Calu3 (cell line): ENCODE measurements at places on chromosomes 4 and X. TPM values are rescaled to one million over a fixed set of nuclear protein-coding genes. Genes with fewer than 3 reads are reported as not detected.

Gene DNAAF6
- total RNA-seq, result not detected in 2 replicates

Gene PPEF2
- total RNA-seq, result not detected in 2 replicates

Gene HTR2C
- not detected in 2 replicates for total RNA-seq

Gene GIMD1
- total RNA-seq, result not detected in 2 replicates

Gene DYNLT3
- total RNA-seq, result 28.0 and 31.3 TPM in 2 replicates

Gene MAP9
- 9.4 and 10.3 TPM in 2 replicates for total RNA-seq

Gene MTNR1A
- total RNA-seq, result 1.6 and 2.9 TPM in 2 replicates

Gene COL4A6
- total RNA-seq, result 0.15 and 0.31 TPM in 2 replicates

Gene MAGEE2
- total RNA-seq, result not detected in 2 replicates

Gene G6PD
- 180 and 229 TPM in 2 replicates for total RNA-seq

Gene OTUD4
- 31.7 and 32.7 TPM in 2 replicates for total RNA-seq

Gene AKAP14
- total RNA-seq, result not detected in 2 replicates

Gene TMEM47
- total RNA-seq, result 80.9 and 99.6 TPM in 2 replicates

Gene DOCK11
- total RNA-seq, result 1.4 and 1.9 TPM in 2 replicates

Gene EPGN
- total RNA-seq, result 0.40 and 0.51 TPM in 2 replicates

Gene XAGE2
- total RNA-seq, result not detected in 2 replicates

Gene ATOH1
- not detected in 2 replicates for total RNA-seq

Gene PFKFB1
- 0.31 TPM in 1 of 2 replicates, not detected in the other for total RNA-seq

Gene ERCC6L
- total RNA-seq, result 11.0 and 11.3 TPM in 2 replicates

Gene TMPRSS11F
- total RNA-seq, result not detected in 2 replicates

Gene VCX2
- not detected in 2 replicates for total RNA-seq

Gene SOWAHB
- total RNA-seq, result 3.7 TPM in 2 replicates

Gene QRFPR
- total RNA-seq, result 1.0 TPM in 1 of 2 replicates, not detected in the other

Gene SMIM10
- total RNA-seq, result 1.8 and 2.4 TPM in 2 replicates

Gene FAM47E
- total RNA-seq, result 0.57 and 1.1 TPM in 2 replicates

Gene HSFX3
- total RNA-seq, result not detected in 2 replicates

Gene COQ2
- total RNA-seq, result 15.5 and 16.3 TPM in 2 replicates

Gene HMGB3
- total RNA-seq, result 99.4 and 143 TPM in 2 replicates

Gene ZXDB
- 8.8 and 9.4 TPM in 2 replicates for total RNA-seq

Gene KCTD8
- total RNA-seq, result not detected in 2 replicates

Gene TKTL2
- total RNA-seq, result 0.15 TPM in 1 of 2 replicates, not detected in the other

Gene MSANTD1
- total RNA-seq, result 1.4 and 1.6 TPM in 2 replicates

Gene KIAA0232
- 17.4 and 17.7 TPM in 2 replicates for total RNA-seq

Gene ADH4
- total RNA-seq, result not detected in 2 replicates

Gene PPARGC1A
- 5.4 and 7.6 TPM in 2 replicates for total RNA-seq

Gene POU3F4
- total RNA-seq, result not detected in 2 replicates

Gene ENPEP
- not detected in 2 replicates for total RNA-seq

Gene EXOC1L
- not detected in 2 replicates for total RNA-seq

Gene AWAT1
- total RNA-seq, result not detected in 2 replicates

Gene TSPAN7
- 0.21 and 0.47 TPM in 2 replicates for total RNA-seq

Gene FGF2
- total RNA-seq, result 33.7 and 43.6 TPM in 2 replicates

Gene NLGN4X
- total RNA-seq, result not detected in 2 replicates

Gene TASL
- not detected in 2 replicates for total RNA-seq

Gene SYTL5
- total RNA-seq, result 0.47 and 1.2 TPM in 2 replicates

Gene SSX4
- total RNA-seq, result not detected in 2 replicates

Gene WWC2
- 38.7 and 39.0 TPM in 2 replicates for total RNA-seq

Gene VCX3B
- total RNA-seq, result not detected in 2 replicates

Gene TEX13D
- not detected in 2 replicates for total RNA-seq

Gene KLHL4
- not detected in 2 replicates for total RNA-seq

Gene BTC
- total RNA-seq, result 8.1 and 8.9 TPM in 2 replicates

Gene DCLK2
- 0.15 and 0.31 TPM in 2 replicates for total RNA-seq

Gene TRIML2
- total RNA-seq, result not detected in 2 replicates

Gene GSX2
- total RNA-seq, result not detected in 2 replicates

Gene CCDC149
- 8.9 and 9.5 TPM in 2 replicates for total RNA-seq

Gene CDX4
- total RNA-seq, result not detected in 2 replicates

Gene MAGED4
- 5.7 and 7.8 TPM in 2 replicates for total RNA-seq
